ENCODE measurements at places on chromosomes 16 and 17. TPM values are rescaled to one million over a fixed set of nuclear protein-coding genes. Genes with fewer than 3 reads are reported as not detected.

Gene TUBD1
- 7.4 TPM for total RNA-seq

Gene MMP28
- 8.3 TPM for total RNA-seq

Gene ACLY
- 122 TPM for total RNA-seq

Gene DNAAF8
- total RNA-seq: 0.38 TPM

DNA sequence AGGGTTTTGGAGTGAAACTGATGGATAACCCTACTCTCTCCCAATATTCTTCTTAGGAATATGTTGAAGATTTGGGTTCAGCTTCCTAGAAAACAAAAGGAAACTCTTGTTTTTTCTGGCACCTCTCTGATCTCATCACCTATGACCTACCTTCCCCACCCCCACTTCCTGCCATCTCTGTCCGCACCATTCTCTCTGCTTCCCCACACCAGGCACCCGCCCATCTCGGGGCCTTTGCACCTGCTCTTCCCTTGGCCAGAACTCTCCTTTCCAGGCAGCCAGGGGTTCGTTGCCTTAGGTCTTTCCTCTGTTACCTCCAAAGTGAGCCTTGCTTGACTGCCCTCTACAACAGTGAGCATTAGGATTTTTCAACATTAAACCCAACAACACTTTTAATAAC, 159.7 kb downstream of the IRX3 start:
- DNase-seq: no peak

GRCh38 chr17:57752031-57752905, 7.2 kb upstream of the CCDC182 start:
- DNase-seq: no peak

GRCh38 chr17:75266316-75267152, 4.5 kb downstream of the MIF4GD start:
- no peak for DNase-seq

GRCh38 chr17:6994118-6994598, 1.7 kb upstream of the ALOX12 start:
- DNase-seq: no peak

- DNase-seq: no peak
These were observed 59.9 kb downstream of the SEC14L1 start for GRCh38 chr17:77200711-77201110.

DNA sequence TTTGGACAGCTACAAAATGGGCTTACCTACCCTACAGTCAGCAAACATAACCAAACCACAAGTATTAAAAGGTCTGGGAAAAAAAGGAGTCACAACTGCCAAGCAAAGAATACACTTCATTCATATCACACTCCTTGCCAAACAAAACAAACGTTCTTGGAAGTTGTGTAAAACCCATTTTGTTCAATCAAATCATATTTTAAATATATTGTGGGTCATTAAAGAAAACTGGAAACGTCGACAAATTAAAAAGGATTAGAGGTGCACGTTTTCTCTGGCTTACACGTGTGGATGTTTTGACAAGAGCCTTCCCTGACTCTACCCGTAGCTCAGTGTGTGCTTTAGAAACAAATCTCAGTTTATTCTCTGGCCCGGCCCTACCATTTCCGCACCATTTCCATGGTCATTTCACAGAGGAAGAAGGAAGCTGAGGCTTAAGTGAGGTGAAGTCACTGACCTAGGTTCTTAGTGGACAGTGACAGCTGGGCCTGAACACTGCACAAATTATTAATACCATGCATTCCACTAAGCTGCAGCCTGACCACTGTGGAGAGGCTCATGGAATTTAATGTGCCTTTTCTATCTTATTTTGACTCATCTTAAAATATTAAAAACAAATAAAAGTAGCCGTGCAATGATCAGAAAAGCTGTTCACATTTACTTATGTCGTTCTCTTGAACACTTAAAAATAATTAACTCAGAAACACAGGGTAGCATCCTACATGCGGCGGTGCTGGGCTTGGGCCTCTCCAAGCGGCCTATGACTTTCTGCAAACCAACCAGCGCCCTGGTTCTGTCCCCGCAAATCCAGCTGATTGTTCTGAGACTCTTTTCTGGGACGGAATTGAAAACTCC, 968 bp downstream of the CEP112 start:
- DNase-seq: peak; percentile 54

DNA sequence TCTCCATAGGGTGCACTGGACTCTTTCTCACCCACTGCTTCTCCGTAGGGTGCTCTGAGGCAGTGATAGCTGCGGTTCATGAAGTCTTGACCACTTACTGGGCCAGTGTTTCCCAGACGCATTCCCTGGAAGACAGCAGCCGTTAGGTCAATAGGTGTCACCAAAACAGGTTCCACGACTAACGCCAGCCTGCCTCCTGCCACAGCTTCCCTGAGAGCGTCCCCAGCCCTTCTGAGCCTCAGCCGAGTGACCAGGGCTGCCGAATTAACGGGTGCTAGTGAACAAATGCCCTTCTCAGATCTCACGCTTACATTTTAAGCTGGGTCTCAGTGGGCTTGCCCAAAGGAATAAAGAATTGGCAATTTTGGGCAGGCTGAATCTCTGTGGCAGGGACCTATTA, 188.7 kb upstream of the TNRC6C start:
- DNase-seq: no peak

DNA sequence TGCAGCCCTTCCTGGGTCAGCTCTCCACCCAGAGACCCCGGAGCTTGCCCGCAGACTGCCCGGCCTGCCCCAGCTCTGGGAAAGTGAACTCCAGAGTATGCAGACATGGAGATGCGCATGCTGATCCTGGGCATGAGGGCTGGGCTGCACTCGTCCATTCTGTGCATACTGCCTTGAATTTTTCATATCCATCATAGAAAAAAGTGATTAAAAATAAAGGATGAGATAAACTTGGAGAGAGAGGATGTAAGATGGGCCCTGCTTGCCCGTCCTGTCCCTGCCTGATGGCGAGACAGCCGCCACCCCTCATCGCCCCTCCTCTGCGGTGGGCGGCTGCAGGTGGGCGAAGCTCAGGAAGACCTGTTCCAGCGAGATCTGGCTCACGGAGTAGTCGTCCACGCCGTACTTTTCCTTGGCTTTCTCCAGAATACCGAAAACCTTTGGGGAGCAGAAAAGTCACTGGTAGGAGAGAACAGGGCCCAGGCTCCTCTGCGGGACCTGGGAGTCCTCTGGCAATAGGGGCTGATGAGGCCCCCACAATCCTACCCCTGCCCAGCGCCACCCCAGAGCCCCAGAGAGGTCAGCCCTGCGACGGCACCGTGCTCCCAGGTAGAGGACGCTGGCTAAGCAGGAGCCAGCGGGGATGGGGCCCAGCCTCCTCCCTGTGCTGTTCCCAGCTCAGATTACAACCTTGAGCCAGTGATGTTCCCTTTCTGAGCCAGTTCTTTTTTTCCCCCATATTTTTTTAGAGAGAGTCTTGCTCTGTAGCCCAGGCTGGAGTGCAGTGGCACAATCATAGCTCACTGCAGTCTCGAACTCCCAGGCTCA, 8.7 kb upstream of the RNPS1 start:
- no peak for DNase-seq

- DNase-seq: no peak
These were observed 319.0 kb upstream of the C16orf82 start for GRCh38 chr16:26747760-26748159.

- DNase-seq: no peak
These were observed 57.2 kb upstream of the CACNG3 start for GRCh38 chr16:24198807-24199533.

DNA sequence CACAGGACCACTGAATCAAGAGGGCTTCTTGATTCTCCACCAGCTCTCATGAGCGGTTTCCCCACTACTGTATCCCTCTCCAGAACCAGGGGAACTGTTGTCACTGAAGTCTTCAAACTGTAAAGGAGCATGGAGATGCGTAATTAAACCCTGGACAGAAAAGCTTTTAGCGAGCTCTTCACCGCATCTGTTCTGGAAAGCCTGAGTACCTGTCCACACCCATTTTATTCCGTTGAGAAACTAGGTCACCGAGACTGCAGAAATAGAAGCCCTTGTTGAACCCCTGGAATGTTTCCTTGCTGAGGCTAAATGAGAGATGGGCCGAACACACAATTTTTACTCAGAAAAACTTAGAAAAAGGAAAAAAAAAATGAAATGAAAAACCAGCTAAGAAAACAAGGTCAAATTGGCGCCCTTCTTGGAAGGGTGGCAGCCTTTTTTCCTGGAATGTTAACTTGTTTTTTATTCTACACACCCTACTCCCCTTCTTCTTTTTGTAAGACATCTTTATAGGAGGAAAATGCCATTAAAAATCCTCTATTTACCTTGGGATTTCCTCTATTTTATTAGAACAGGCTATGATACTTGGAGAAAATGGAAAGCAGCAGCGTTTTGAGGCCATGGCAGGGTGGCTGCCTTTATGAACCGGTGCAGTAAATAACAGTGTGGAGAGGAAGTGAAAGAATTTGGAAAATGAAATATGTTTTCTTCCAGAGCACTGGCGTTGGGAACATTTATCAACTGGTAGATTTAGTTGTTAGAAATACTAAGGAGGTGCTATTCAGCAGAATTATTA, 52.6 kb upstream of the CRISPLD2 start:
- DNase-seq: no peak

DNA sequence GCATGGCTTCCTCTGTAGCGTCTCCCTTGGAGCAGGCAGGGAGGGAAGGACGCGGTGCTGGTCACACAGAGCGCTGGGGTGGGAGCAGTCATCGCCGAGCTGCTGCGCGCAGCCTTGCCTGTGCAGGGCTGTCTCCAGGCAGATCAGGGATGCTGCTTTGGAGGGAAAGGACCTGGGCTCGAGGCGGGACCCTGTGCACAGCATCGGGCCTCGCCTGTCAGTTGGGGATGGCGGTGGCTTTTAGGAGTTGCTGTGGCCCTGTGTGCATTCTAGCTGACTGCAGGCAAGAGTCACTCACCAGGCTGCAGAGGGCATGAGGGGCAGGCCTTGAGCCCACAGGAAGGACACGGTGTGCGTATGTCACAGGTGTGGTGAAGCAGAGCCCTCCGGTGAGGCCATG, 10.1 kb downstream of the ACSF3 start:
- no peak for DNase-seq

DNA sequence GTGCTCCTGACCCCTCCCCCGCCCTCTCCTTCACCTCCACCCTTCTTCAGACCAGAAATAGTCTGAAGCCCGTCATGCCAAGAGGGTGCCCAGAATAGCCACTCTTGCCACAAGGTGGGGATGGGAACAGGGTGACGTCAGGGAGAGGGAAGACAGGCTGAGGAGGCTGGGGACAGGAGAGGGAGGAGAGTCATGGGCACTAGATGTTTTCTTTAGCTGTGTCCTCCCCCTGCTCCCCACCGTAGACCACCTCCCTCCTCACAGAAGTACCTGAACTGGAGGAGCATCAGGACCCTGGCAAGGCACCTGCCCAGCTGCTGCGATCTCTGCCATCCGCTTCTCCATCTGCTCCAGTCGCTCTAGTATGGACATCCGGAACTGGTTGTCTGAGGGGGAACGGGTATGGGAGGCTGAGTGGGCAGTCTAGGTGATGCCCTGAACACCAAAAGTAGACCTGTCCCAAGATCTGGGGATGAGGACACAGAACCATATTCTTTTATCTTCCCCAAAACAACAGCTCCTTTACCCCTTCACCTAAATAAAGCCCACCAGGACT, 6.6 kb upstream of the SPAG7 start:
- DNase-seq: no peak

- DNase-seq: no peak
These were observed 18.7 kb downstream of the CRISPLD2 start for GRCh38 chr16:84838383-84838948.

DNA sequence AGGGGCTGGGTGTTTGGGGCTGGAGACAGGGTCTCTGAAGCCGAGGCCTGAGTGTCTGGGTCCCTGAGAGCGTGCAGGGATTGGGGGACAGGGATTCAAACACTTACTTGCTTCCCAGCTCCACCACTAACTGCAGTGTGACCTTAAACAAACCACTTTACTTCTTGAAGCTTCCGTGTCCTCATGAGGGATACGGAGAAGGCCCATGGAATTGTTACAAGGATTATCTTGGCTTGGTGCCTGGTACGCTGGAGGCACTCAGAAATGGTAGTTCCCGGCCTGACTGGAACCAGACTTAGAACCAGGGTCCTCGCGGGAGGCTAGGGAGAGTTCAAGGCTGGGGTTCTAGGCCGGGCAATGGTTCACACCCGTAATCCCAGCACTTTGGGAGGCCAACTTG, 2.9 kb upstream of the CXCL16 start:
- no peak for DNase-seq

DNA sequence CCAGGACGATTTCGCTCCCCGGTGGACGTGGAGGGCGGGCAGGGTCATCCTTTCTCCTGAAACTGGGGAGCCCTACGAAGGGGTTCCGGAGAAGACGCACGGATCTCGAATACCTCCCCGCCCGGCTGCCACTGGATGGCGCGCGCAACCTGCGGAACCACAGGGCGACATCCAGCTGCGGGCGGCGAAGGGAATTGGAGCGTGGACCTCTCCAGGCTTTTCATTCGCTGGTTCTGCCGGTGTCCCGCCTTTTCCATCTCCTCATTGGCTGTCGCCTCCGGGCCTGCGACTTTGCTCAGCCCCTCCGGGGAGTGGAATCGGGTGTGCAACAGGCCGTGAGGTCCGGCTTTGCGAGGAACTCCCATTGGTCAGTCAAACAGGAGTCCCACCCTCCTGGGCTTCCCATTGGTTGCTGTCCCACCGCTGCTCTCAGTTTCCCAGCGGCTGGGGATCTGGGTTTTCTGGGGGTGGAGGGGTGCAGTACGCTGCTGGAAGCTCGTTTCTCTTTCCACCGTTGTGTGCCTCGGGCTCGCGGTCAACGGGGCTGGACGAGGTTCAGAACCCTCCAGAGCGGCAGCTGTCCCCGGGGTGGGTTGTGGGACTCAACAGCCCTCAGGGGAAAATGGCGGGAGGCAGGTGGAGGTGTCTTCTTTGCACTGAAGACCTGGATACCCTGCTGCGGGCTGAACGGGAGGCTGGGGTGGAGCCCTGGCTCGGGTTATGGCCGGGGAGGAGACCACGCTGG, 14.5 kb downstream of the OR1D5 start:
- peak; percentile 97 for DNase-seq

- DNase-seq: no peak
These were observed 404.0 kb downstream of the CDH11 start for GRCh38 chr16:64717871-64718270.

DNA sequence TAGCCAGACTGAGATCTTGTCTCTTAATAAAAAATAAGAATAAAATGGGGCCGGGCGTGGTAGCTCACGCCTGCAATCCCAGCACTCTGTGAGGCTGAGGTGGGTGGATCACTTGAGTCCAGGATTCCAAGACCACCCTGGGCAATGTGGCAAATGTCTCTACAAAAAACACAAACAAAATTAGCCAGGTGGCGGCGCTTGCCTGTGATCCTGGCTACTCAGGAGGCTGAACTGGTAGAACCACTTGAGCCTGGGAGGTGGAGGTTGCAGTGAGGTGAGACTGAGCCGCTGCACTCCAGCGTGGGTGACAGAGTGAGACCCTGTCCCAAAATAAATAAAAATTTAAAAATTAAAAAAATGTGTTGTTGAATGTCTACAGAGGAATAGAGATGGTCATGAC, 2.9 kb upstream of the DEF8 start:
- DNase-seq: no peak

GRCh38 chr17:60857556-60858080, 180.0 kb downstream of the BCAS3 start:
- DNase-seq: no peak

All from SJSA1 (cell line).